ENCODE measurements at places on chromosomes 5 and 9. TPM values are rescaled to one million over a fixed set of nuclear protein-coding genes. Genes with fewer than 3 reads are reported as not detected.

The ASS1 gene
- 2.0 TPM for total RNA-seq

The PCDHGA8 gene
- 0.95 TPM for total RNA-seq

The EDIL3 gene
- total RNA-seq: 28.8 TPM

The ROPN1L gene
- 0.60 TPM for total RNA-seq

Measured in endothelial cell of umbilical vein (primary cell).